ENCODE measurements at places on chromosomes 3 and 15. TPM values are rescaled to one million over a fixed set of nuclear protein-coding genes. Genes with fewer than 3 reads are reported as not detected.

- DNase-seq, result no peak
These were observed 13.3 kb upstream of the SSUH2 start for GRCh38 chr3:8657804-8658305.

Gene DUOXA2
- not detected for polyA plus RNA-seq

GRCh38 chr15:36550650-36551049 is 28.8 kb upstream of the CDIN1 start:
- DNase-seq, result no peak

Gene CASR
- polyA plus RNA-seq, result not detected

DNA sequence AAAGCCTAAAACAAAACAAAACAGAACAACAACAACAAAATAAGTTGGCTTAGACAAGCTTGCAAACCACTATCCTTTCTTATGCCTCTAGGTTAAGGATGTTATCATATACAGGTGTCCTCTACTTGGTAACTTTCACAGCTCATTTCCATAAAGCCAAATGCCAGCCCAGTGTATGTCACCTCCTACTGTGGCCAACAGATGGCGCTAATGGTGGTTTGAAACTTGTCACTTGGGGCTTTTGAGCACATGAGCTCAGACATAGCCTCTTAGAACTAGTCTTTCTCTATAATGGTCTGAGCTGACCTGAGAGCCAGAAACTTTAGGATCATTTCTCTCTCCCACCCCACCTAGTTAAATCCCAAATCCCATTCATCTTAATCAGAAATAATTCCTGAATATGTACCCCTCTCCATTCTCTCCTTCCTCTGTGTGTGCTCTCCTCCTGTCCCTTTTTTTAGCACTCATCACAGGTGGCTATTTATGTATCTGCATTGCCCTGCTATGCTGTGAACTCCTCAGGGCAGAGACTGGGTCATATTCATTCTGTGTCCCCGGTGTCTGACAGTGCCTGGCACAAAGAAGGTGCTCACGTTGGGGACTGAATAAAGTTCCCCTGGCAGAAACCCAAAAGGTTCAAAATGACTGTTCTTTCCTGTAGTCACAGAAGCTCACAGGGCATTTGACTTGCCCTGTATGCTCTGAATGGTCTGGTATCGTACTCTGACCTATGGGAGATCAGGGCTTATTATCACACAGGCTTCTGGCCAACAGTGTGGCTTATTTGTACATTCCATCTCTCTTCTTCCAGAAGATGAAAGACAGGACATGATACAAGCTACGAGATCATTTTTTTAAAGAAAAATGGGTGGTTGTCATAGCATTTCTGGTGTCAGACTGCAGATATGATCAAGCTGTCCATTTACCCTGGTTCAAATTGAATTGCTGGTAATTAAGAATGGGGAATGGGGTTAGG is 319.3 kb upstream of the AZI2 start:
- DNase-seq, result no peak

DNA sequence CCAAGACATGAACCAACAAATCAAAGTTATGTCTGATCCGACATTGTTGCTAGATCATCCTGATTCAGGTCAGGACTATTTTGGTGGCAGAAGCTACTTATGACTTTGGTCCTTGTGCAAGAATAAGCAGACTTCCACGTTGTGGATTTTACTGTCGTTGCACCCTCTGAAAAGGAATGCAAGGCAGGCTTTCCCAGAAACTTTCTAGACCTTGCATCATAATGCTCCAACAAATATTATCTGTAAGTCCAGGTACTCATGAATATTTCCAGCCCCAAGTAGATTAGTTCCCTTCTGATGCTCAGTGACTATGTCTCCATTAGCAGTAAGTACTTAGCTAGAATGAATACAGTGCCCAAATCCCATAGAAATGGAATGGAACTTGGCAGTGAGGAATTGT is 203.3 kb upstream of the LRRFIP2 start:
- DNase-seq, result no peak

- DNase-seq, result peak; percentile 6
These were observed 179.1 kb downstream of the SLC9A9 start for GRCh38 chr3:143668924-143669790.

DNA sequence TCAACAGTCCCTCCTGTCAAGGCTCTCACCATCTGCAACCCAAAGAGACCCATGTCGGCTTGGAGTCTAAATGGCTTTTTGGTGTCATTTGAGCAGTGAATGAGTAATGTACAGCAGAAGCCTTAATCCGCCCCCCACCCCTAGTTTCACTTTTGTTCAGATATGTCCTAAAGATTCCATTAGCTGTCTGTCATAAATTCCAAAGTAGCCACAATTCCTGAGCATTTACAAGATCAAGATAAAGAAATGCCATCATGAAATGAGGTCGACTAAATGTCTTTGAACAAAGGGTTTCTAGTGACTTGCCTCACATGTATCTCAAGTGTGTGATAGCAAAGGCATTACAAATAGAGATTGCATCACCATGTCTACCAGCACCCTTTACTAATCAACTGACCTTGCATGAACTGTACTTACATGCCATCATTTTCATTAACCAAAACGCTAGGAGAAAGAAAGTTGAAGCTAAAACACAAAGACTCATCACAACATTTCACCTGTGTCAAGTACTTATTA is 123.8 kb upstream of the PHLDB2 start:
- DNase-seq, result no peak

DNA sequence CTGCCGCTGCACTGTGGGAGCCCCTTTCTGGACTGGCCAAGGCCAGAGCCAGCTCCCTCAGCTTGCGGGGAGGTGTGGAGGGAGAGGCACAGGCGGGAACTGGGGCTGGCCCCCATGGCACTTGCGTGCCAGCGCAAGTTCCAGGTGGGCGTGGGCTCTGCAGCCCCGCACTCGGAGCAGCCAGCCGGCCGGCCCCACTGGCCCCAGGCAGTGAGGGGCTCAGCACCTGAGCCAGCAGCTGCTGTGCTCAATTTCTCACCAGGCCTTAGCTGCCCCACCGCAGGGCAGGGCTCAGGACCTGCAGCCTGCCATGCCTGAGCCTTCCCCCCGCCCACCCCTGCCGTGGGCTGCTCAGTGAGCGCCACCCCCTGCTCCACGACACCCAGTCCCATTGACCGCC is 4.6 kb upstream of the GPR156 start:
- no peak for DNase-seq

Gene CNTN4
- polyA plus RNA-seq, result 9.0 TPM

GRCh38 chr3:125059488-125060245 is 3.9 kb upstream of the HEG1 start:
- no peak for DNase-seq

- no peak for DNase-seq
These were observed 5.6 kb upstream of the PLEKHO2 start for GRCh38 chr15:64836023-64836536.

DNA sequence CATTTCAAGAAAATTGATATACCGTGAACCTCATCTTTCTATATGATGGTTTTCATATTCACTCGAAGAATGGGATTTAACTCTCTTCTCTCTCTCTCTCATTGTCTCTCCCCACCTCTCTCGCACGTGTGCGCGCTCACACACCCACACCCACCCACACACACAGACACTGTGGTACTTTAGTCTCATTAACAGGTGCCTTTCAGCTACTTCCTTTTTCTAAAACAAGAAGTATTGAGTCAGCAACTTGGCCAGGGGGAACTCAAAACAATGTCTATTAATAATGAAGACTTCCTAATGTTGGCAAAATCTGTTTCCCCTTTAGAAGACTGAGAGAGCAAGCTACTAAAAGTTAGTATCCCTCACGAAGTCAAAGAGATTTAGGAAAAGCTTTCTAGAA is 150.7 kb downstream of the TMCO5A start:
- DNase-seq, result no peak

Gene ECE2
- not detected for polyA plus RNA-seq

- DNase-seq, result no peak
These were observed 21.3 kb downstream of the GASK1A start for GRCh38 chr3:43000387-43000786.

DNA sequence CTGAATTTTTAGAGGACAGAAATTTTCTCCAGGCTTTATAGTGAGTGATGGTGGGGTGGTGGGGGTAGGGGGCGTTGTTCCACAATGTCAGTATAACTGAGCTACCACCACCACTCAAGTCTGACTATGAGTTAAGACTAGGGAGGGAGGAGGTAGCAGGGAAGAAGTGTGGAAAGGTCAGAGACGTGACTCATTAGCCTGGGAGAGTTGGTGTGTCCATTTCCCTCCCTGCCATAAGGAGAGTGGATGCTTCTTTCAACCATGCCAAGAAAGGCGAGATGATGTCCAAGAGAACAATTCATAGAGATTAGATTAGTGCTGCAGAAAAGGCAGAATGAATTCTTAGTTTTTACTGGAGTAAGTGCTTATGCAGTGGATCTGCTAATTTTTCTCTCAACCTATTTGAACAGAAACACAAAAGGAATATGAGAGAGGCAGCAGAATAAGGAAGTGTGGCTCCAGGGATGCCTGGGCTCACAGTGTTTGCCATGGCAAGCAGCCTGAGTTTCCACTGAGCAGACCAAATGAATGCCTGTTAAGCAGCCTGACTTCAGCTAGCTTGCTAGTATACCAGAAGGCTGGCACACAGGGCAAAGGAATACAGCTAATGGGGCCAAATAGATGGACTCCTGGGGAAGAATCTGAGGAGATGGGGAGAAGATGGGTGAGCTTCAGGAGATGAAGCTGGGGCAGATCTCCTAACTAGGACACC is 708.9 kb downstream of the NTRK3 start:
- DNase-seq, result no peak

GRCh38 chr3:14663396-14664135 is 11.4 kb upstream of the C3orf20 start:
- no peak for DNase-seq

DNA sequence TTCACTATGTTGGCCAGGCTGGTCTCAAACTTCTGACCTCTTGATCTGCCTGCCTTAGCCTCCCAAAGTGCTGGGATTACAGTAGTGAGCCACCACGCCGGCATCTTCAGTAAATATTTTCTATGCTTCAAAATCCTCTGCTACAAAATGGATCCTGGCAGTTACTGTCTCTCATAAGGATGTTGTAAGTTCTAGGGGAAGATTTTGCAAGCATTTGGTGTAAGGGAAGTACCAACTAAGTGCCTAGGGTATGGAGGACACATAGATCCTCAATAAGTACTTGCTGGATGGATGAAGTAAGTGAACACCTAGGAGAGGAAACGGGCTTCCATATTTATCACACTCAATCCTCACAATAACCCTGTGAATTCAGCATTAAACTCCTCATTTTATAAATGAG is 6.6 kb downstream of the TM4SF4 start:
- no peak for DNase-seq

DNA sequence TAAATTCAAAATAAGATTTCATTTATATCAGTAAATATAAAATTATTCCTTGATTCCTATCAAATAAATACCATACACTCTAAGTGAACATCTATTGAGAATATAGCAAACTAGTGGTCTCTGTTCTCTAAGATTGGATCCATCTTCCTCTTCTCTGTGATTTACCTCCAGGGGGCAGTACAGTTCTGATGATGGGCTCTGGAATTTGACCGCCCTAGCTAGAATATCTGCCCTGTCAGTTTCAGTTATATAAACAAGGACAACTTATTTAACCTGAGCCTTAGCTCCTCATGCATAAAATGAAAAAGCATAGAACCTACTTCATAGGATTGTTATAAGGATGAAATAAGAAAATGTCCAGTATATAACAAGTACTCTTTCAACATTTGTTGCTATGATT is 171.1 kb upstream of the CCDC54 start:
- no peak for DNase-seq

Gene ARGFX
- not detected for polyA plus RNA-seq

Gene WNT7A
- polyA plus RNA-seq, result not detected

GRCh38 chr3:123804676-123805075 is 79.5 kb downstream of the MYLK start:
- no peak for DNase-seq

Gene CHRM5
- polyA plus RNA-seq, result not detected

- DNase-seq, result no peak
These were observed 138.7 kb downstream of the PEX5L start for GRCh38 chr3:179898024-179898423.

DNA sequence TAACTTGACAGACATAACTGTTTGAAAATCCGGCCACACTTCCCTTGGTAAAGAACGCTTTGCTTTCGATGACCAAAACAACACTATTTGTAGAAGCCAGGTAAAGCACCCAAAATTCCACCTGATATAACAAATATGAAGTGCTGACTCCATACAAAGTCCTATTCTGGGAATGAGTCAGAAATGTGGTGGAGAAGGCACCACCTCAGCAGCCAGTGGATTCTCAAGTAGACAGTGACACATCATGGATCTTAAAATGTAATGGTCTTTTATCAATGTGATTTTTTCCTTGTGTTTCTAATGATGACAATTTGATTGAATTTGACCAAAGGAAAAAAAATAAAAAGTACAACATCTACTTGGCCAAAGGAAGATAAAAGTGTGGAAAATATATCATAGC is 135.0 kb upstream of the WNT5A start:
- no peak for DNase-seq

Gene SKOR1
- 0.47 TPM for polyA plus RNA-seq

DNA sequence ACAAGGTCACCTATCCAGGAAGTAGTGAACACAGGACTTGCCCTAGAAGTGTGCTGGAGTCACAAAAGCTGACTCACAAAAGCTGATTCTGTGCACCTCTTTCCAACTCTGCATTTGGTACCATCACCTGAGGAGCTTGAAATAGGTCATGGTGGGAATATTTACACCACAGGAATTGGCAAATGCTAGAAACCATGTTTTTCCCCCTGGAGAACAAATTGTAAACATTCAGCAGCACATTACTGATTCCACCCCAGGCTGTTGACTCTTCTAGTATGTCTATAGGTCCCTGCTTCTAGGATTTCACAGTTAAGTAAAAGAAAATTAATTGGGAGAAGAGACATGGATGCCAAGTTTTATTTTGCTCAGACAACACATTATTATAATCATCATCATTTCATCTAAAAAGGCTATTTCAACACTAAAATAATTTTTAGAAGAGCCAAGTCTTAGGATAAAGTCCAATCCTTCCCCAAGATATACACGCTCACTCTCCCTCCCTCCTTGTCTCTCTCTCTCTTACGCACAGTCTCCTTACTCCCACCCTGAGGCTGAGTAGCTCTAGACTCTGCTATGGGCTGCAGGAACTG is 24.7 kb downstream of the CACNA2D2 start:
- DNase-seq, result no peak

DNA sequence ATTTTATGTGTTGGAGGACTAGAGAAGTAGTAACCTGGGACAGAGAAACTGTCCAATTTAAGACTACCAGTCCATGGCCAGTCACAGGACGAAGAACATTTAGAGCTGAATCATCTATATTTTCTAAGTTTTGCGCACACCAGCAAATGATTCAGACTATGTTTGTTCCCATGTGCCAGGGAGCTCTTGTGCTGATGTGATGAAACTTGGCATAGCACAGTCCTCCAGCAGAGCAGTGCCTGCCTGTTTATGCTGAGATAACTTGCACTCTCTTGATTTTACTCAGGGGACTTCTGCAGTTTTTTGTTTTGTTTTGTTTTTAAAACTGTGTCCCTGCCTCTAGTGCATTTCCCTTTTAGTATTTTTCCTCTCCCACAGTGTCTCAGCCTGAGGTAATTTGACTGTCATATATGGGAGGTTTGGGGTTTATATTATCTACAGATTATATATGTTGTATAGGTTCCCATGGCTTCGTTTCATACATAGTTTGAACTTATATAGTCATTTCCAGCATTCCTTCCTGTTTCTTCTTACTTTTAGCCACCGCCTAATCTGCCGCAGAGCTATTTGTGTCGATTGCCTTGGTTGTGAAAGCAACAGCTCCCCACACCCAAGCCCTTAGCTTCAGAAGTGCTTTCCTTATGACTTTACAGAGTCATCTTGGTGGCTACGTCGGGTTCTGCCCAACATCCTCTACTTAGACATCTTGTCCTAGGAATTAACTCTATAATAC is 45.5 kb downstream of the PPM1L start:
- no peak for DNase-seq

Gene ZMYND10
- 1.1 TPM for polyA plus RNA-seq

Gene GNAT1
- polyA plus RNA-seq, result not detected

GRCh38 chr3:63824309-63824708 is 5.2 kb downstream of the C3orf49 start:
- DNase-seq, result no peak

Data from forelimb muscle (tissue), 1 donor.